ENCODE measurements at places on chromosomes 1 and 21.

- DNase-seq, result no peak
Measured at GRCh38 chr1:85550784-85551516, 29.6 kb upstream of the CCN1 start.

GRCh38 chr1:230185076-230186001 is 118.3 kb downstream of the GALNT2 start:
- no peak for DNase-seq

DNA sequence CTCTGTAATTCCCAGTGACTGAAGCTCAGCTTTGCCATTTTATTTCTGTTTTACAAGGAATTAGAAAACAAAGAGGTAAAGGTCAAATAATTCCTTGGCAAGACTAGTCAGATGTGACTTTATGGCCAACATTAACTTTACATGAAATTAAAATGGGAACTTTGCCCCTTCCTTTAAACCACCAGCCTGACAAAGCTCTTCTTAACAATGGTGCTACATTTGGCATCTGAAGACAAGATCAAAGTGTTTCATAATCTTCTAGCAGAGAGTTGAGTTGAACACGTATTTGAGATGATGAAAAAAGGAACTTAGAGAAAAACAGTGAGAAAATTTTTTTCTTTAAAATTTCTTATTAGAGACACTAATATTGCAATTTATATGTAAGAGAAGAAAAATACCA is 193.8 kb downstream of the AK5 start:
- DNase-seq, result no peak

- DNase-seq, result peak; percentile 41
Measured at GRCh38 chr1:33007190-33008050, 29.3 kb downstream of the AK2 start.

- DNase-seq, result no peak
Measured at GRCh38 chr1:12709696-12710095, 6.2 kb upstream of the AADACL3 start.

DNA sequence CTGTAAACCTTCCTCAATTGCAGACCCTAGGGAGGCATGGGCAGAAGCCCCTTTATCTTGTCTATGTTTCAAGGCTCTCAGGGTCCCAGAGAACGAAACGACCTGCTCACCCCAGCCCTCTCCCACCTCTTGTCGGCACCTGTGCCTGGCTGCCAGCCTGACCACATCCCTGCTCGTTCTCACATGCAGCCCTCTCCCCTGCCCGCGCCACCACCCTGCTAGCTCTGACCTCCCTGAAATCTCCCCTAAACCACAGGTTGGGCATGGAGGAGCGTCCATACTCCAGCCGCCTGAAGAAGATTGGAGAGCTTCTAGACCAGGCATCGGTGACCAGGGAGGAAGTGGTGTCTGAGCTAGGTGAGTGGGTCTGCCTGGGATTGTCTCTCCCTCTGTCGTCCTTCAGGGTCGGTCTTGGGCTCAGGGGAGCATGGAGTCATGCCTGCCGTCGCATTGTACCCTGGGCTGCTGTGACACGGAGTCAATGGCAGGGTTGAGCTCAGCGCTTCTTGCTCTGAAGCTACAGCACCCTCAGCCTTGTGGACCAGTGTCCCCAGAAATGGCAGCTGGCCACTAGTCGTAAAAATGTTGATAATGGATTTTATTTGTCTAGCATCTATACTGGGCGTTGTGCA is 3.6 kb downstream of the ADPRS start:
- DNase-seq, result no peak

- no peak for DNase-seq
Measured at GRCh38 chr1:186244825-186245224, 130.2 kb downstream of the TPR start.

GRCh38 chr1:162206749-162207635 is 137.5 kb downstream of the NOS1AP start:
- peak; percentile 86 for DNase-seq

DNA sequence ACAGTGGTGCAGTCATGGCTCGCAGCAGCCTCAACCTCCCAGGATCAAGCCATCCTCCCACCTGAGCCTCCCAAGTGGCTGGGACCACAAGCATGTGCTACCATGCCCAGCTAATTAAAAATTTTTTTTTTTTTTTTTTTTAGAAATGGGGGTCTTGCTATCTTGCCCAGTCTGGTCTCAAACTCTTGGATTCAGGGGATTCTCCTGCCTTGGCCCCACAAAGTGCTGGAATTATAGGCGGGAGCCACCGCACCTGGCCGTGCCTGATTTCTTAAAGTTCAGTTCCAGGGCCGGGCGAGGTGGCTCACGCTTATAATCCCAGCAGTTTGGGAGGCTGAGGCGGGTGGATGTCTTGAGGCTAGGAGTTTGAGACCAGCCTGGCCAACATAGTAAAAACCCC is 6.4 kb downstream of the THAP3 start:
- DNase-seq, result no peak

DNA sequence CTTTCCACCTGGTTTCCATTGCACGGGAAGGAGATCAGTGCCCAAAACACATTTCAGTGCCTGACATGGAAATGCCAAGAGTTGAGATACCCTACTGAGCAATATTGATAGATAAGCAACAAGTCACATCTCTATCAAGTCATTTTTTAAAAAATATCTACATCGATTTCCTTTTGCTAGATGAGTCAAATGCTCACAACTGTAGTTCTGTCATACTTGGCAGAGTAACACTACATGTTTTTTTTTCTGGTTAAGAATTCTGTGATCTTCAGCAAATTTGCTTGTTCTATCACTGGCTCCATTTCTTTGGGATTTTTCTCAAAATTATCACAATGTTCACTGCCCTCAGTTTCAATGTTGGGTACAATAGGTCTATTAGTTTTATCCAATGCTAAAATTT is 145.4 kb downstream of the ZC3H11B start:
- no peak for DNase-seq

- DNase-seq, result no peak
Measured at GRCh38 chr1:102434421-102434820, 437.7 kb upstream of the OLFM3 start.

- DNase-seq, result no peak
Measured at GRCh38 chr21:38790961-38791360, 14.8 kb upstream of the ETS2 start.

GRCh38 chr1:14113841-14114567 is 414.0 kb downstream of the PRDM2 start:
- peak; percentile 24 for DNase-seq

- no peak for DNase-seq
Measured at GRCh38 chr1:236066828-236067386, 2.0 kb upstream of the NID1 start.

DNA sequence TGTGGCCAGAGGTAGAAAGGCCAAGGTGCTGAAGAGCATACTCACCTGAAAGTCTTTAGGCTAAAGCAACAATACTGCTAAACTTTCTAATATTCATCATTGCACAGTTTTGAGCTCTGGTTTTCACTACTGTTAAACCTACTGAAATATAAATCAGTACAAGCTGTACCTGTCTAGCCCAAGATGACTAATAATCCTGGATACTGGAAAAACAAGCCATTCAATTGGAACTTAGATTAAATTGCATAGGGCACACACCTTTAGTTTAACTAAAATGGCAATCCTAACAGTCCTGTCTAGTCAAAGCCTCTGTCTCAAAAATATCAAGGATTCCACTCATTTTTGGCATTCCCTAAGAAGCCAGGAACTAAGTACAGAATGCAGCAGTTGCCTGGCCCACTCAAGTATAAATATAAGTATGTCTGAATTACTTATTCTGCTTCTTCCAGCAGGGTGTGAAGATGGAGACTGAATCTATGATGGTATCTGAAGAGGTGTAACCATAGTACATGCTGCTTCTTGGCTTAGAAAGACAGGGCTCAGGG is 3.1 kb downstream of the CHML start:
- no peak for DNase-seq

GRCh38 chr1:209710847-209711246 is 6.2 kb downstream of the HSD11B1 start:
- DNase-seq, result no peak

DNA sequence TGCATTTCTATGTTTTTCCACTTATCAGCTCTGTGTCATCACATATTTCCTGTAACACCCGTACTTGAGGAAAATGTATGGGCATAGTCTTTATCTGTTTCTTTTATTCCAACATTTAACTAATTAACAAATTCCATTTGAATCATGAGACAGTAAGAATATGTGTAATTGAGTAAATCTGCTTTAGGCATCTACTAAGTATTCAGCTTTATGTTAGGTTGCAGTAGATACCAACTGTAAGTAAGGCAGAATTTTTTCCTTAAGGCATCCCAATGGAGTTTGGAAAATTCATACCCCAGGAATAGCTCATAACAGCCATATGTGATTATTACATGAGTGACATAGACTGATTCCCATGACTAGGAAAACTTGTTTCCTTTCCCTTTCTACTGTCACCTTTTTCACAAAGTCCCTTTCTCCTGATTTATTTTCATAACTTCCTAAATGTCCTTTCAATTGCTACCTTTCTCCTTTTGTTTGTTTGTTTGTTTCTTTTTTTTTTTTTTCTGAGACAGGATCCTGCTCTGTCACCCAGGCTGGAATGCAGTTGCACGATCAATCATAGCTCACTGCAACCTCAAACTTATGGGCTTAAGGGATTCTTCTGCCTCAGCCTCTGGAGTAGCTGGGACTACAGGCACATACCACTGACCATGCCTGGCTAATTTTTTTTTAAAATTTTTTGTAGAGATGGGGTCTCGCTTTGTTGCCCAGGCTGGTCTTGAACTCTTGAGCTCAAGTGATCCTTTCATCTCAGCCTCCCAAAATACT is 59.8 kb upstream of the CACYBP start:
- no peak for DNase-seq

DNA sequence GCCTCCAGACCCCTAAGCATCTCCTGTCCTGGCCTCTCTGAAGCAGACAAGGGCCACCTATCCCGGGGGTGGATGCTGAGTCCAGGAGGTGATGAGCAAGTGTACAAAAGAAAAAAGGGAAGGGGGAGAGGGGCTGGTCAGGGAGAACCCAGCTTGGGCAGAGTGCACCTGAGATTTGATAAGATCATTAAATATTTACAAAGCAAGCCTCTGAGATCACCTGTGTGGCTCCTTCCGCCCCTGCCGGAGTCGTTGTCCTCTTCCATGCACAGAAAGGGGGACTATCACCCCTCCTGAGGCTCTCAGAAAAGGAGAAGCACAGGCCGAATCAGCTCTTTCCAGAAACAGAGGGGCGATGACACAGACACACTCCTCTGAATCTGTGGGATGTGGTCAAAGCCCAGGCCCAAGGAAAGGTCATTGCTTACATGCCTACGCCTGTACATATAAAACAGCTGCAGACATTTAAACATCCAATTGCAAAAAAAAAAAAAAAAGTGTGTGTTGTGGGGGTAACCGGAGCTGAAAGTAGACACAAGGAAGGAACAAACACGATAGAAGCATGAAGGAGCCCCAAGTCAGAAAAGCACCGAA is 30.9 kb downstream of the PRSS38 start:
- DNase-seq, result no peak

GRCh38 chr1:199102239-199102638 is 463.4 kb downstream of the PTPRC start:
- DNase-seq, result no peak

GRCh38 chr1:147924813-147925212 is 3.4 kb upstream of the GPR89B start:
- DNase-seq, result no peak

DNA sequence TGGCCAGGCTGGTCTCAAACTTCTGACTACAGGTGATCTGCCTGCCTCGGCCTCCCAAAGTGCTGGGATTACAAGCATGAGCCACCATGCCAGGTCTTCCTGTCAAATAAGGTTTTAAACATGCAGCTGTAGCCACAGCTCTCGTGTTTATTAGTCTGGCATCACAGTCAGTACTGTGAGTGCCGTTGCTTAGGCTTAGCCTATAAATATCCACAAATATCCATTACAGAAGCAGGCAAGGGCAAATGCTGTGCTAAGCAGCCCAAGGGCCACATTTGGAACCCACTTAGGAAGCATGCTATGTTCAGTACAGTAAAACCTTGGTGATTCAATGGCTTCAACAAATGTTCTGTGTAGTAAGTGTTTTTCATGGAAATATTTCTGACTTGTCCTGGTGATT is 75.9 kb downstream of the KIF1B start:
- no peak for DNase-seq

- DNase-seq, result no peak
Measured at GRCh38 chr1:96329121-96329520, 392.5 kb upstream of the PTBP2 start.

DNA sequence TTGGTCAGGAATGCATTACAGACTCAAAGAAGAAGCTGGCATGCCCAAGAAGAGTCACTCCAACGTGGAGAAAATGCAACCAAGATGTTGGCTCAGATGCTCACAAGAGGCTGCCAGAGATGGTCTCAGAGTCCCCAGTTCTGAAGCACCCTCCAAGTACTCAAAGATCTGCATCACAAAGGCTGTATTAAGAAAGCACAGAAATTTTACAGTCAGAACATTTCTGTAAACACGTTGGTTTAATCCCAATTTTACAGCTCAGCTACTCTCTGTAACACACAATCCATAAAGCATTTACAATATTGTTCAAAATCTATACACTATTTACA is 69.4 kb downstream of the CDC7 start:
- no peak for DNase-seq

DNA sequence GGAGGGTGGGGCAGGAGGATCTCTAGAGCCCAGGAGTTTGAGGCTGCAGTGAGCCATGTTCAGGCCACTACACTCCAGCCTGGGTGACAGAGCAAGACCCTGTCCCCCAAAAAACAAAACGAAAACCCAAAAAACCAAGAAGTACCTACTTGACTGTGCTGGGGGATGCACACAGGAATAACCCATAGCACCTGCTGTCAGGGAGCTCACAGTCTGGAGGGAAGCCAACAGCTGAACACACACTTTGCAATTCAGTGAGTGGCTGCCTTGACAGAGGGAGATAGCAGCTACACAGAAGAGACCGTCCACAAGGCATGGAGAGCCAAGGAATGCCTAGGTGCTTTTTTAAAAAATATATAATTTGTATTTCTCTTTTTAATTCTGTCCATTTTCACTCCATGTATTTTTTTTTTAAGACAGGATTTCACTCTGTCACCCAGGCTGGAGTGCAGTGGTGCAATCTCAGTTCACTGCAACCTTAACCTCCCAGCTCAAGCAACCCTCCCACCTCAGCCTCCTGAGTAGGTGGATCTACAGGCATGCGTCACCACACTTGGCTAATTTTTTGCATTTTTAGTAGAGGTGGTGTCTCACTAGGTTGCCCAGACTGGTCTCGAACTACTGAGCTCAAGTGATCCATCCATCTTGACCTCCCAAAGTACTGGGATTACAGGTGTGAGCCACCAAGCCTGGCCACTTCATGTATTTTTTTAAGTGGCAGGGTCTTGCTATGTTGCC is 68.7 kb downstream of the NID1 start:
- DNase-seq, result no peak

GRCh38 chr1:109724933-109725332 is 12.9 kb downstream of the GSTM5 start:
- no peak for DNase-seq

- DNase-seq, result no peak
Measured at GRCh38 chr1:11708554-11709350, 17.2 kb downstream of the DRAXIN start.

- no peak for DNase-seq
Measured at GRCh38 chr21:34517491-34518245, 5.7 kb upstream of the KCNE1 start.

GRCh38 chr1:151309811-151310323 is 17.3 kb downstream of the PI4KB start:
- no peak for DNase-seq

GRCh38 chr1:244370060-244370637 is 81.6 kb downstream of the ADSS2 start:
- no peak for DNase-seq
